Thoracic aorta (tissue), 2 donors: ENCODE measurements at places on chromosomes 11 and 22. TPM values are rescaled to one million over a fixed set of nuclear protein-coding genes. Genes with fewer than 3 reads are reported as not detected.

DNA sequence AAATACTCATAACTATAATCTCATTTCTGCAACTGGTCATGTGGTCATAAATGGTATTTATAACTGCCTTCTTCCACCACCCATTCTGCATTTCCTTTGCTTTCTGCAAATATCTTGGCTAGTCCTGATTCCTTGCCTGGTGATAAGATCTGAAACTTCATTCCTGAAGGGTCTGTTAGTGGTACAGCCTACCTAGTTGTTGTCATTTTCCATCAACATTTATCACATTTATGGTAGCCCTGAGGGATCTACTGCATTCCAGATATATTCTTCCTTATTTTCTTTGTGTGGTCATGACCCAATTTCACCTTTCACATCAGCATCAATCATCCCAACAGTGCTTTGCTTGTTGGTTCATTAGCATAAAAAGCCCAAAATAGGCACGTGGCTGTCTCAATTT lies 50.1 kb downstream of the DDX6 start:
- no peak for DNase-seq

- no peak for DNase-seq
Measured at GRCh38 chr22:19218541-19219233, 40.2 kb upstream of the SLC25A1 start.

GRCh38 chr11:134330611-134331353 lies 1.0 kb upstream of the GLB1L2 start:
- no peak for DNase-seq

The KIRREL3 gene
- not detected for total RNA-seq

- no peak for DNase-seq
Measured at GRCh38 chr11:45145379-45146071, 914 bp upstream of the PRDM11 start.

DNA sequence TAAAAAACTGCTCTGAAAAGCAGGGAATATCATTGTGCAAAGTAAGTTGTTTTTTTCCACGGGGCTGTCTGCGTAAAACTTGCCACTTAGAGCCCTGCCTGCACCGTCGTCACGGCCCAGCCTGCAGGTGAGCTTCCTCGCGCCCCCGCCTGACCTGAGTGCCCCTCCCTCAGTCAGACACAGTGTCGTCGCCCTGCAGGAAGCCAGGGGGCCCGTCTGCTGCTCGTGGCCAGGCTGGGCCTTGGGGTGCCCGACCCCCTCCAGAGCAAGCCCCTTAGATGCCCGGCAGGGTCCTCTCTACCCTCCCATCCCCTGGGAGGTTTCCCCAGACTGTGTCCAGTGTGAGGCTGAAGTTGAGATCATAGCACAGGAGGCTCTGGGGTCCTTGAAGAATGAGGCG lies 31.6 kb downstream of the SBF1 start:
- DNase-seq, result no peak

DNA sequence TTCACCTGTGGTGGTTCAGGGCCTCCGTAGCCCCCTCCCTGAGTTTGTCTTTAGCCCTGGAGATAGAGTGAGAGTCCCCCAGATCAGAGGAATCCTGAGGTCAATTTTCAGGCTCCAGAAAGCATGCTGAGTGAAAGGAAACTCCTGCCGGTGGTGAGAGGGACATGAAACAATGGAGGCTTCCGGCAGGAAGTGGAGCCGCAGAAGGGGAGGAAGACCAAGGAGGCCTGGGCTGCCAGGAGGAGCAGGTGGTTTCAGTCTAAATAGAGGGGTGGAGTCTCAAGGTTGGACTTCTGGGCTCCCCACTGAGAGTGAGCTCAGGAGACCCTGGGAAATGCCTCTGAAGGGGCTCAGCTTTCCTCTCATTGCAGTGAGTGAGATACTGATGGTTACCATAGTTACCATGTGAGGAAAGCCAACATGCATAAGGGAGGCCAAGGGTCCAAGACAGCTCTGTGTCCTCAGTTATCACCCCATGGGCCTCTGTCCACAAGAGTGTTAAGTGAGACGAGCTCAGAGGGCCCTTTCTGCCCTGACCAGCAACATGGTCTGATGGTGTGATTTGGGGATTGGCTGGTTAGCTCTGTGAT lies 10.7 kb downstream of the SLCO2B1 start:
- no peak for DNase-seq

The CDC42EP2 gene
- 8.5 TPM for total RNA-seq

DNA sequence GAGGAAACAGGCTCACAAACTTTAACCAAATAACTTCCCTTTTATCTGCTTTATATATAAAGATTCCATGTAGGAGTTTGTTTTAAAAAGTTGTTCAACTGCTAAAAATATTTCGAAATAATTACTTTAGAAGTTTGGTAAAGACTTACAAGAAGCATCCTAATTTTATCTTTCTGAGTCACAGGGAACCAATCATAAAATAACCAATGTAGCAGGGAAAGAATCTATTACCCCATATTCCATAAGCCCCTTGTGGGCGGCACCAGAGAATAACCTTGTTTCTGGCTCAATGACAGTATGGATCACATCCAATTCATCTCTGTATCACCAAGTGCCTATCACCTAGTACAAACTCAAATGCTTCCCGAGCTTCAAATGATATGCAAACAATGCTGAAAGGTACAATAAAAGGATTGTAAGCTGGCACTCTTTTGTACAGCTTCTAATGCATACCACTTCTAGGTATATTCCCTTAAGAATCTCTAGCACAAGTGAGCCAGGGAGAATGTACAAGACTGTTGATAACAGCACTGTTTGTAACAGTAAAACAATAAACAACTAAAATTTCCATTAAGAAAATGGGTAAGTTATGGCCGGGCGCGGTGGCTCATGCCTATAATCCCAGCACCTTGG lies 158.4 kb downstream of the ATG16L2 start:
- DNase-seq, result no peak

- DNase-seq, result no peak
Measured at GRCh38 chr22:29266564-29267461, 968 bp downstream of the RHBDD3 start.

- DNase-seq, result peak; percentile 33
Measured at GRCh38 chr22:24059121-24059520, 48.0 kb downstream of the CABIN1 start.

- DNase-seq, result no peak
Measured at GRCh38 chr11:15118431-15118830, 3.7 kb downstream of the INSC start.

DNA sequence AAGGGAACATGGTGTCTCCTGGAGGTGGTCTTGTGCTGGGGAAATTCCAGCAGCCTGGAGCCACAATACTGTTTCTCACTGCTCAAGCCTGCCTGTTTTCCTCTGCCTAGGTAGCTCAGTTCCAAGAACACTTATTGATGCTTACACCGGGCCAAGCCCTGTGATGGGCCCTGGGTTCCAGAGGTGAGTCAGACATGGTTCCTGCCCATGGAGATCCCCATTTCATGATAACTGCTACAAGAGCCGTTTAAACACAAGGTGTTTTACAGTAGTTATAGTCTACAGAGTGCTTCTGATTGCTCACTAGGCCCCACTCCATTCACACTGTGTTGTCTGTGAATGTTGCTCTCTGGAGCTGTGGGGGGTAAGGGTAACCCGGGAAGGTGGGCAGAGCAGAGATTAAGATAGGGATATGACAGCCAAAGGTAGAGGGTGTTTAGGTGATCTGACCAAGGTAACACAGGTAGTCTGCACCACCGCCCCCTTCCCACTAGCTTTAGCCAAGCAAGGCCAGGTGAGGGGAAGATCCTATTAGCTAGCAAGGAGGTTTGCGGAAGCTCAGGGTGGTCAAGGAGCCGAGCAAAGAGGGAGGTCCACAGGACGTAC lies 696 bp upstream of the MICAL2 start:
- no peak for DNase-seq

The DMC1 gene
- 3.1 TPM for total RNA-seq

- no peak for DNase-seq
Measured at GRCh38 chr11:69922596-69923111, 103.4 kb upstream of the FGF3 start.

The OR10G6 gene
- total RNA-seq, result not detected

The CLDN5 gene
- total RNA-seq, result 68.0 TPM

- DNase-seq, result no peak
Measured at GRCh38 chr11:29119116-29119515, 897.7 kb downstream of the KCNA4 start.

DNA sequence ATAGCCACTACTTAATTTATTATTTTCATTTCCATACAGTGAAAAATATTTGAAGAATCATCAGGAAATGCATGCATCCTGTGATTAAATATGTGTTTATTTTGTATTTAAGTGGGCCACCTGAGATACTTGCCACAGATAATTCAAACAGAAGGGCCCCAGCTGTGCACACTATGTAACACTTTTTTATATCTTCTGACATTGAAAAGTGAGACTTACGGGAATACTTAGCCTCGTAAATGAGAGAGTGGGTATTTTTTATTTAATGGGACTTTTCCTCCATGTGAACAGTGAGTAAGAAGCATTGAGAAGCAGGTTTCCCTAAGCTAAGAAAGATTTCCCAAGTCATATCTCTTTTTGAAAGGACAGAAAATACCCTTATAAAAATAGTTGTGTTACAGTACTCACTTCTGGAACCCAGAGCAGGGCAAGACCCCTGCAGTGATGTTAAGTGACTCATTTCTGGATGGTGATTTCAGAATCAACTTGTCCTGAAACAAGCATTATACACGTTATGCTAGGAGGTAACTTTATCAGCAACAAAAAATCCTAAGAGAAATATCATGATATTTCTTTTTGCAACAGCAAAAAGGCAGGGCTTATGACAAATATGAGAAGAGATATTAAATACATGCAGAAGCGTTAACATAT lies 478.1 kb upstream of the CHORDC1 start:
- no peak for DNase-seq

DNA sequence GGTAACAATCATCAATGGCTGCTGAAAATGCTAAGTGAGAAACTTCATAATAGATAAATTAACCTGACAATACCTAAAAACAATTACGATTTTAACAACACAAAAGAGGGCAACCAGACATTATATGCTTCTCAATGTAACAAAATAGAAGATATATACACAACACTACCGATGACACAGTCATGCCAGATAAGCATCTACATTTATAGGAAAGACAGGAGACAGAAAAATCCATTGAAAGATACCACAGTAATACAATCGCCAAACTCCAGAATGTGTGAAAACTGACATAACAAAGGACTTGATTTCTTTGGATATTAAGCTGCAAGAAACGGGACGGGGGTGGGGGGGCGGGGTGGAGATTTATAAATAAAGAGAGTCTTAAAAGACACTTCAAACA lies 28.3 kb downstream of the USP28 start:
- DNase-seq, result no peak
